Stimulated activated CD8-positive, alpha-beta memory T cell treated with anti-CD3 and anti-CD28 coated beads, Interleukin-7, amount 100 ng/mL, for 1 hour (primary cell): ENCODE measurements at places on chromosomes 5 and 9.

- no peak for DNase-seq
Measured at GRCh38 chr5:167767795-167768194, 523.6 kb upstream of the WWC1 start.

GRCh38 chr5:17234374-17234773 is 16.9 kb downstream of the BASP1 start:
- DNase-seq = no peak

DNA sequence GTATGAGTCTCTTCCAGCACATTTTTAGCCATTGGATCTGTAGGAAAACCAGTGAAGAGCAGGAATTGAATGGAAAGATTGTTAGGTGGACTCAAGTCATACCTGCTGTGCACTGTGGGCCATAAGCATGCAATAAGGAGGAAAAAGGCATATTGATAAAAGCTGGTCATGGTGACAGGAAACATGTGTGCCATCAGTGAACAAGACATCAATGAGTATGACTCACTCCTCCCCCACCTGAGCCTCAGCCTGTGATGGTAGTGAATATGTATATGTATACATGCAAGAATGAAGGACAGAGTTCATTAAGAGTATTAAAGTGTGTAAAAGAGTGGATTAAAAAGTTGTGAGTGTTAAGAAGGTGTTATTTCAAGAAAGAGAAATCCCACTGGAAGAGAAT is 164.5 kb downstream of the TMEM38B start:
- no peak for DNase-seq

DNA sequence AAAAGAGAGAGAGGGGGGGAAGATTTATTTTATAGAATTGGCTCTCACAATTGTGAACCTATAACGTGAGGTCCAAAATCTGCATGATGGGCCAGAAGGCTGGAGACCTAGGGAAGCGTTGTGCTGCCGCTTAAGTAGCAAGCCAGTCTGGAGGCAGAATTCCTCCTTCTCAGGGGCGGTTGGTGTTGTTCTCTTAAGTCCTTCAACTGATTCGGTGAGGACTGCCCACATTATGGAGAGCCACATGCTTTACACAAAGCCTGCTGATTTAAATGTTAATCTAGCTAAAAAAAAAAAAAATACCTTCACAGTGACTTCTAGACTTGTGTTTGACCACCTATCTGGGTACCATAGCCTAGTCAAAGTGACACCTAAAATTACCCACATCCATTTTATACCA is 64.2 kb upstream of the CKS2 start:
- DNase-seq = no peak

DNA sequence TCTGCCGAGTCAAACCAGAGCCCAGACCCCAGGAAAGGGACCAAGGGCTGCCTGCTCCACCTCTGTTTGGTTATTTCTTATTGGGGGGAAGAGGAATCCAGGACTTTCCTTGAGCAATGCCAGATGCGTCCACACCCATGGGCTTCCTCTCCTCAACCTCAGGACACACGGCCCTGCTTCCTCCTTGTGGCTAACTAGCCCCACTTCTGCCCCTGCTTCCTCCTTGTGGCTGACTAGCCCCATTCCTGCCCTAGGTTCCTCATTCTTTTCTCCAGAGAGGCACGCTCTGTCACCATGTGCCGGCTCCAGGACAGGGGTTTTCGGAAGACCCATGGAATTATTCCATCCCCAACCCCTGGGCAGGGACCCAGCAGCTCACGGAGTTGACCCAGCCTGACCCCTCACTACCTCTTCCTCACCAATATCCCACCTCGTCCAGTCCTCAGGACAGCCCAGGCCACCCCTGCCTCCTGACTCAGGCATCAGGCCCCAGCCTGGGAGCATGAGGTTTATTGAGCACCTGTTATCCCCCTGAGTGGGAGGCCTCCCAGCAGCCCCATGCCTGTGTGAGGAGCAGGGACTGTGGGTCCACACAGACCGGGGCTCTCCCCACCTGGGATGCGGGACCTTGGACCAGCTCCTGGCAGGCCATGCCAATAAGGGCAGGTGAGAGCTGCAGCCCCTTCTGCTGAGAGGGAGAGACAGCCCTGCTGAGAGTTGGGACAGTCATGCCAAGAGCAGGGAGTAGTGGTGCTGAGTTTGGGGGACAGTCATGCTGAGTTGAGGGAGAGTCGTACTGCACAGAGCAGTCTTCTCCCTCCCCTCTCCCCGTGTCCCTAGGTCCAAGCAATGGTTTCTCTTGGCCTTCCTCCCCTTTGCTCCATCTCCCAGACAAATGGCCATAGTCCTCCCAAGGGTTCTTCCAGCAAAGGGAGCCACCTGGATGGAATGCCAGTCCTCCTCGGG is 11.8 kb upstream of the FCN1 start:
- DNase-seq = no peak

DNA sequence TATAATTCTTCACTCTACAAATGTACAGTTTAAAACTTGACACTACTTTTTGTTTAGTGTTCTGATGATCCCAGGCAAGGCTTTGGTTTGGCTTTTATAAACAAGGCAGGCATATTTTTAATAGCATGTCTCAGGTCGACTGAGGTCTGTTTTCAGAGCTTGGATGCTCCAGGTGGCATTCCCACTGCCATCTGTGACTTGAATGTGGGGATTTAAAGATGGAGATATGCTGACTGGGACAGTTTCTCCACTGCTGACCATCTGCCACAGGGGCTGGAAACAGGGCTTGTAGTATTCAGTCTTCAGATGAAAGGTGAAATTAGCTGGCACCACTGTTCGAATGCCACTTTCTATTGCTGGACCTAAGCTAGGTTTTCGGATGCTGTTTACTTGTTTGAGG is 1266.2 kb upstream of the CDH18 start:
- DNase-seq = no peak

GRCh38 chr5:157290981-157291711 is 25.2 kb downstream of the CYFIP2 start:
- no peak for DNase-seq

DNA sequence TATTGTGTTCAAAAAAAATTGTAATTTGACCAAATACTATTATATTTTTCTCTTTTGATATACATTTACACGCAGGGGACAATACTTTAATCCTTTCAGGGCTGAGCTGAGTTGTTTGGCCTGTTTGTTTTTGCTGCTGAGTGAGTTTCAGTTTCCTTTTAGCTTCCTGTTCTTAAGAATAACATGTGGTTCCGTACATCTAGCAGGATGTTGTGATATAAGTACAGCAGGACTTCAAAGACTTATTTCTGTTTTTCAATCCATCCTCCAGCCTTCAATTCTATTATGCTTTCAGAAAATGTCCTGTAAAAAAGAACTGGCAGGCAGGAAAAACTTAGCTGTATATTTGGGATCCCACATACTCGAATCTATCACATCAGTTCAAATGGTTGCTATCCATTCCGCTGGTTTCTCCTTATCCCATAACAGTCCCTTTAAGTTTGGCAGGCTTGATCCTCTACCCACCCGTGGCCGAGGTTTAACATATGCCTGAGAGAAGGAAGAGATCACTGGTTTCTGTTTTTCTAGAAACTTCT is 1037.3 kb upstream of the ACO1 start:
- no peak for DNase-seq

- no peak for DNase-seq
Measured at GRCh38 chr5:122478741-122479442, 166.9 kb downstream of the SNCAIP start.

GRCh38 chr5:30894811-30895210 is 298.7 kb upstream of the CDH6 start:
- no peak for DNase-seq

DNA sequence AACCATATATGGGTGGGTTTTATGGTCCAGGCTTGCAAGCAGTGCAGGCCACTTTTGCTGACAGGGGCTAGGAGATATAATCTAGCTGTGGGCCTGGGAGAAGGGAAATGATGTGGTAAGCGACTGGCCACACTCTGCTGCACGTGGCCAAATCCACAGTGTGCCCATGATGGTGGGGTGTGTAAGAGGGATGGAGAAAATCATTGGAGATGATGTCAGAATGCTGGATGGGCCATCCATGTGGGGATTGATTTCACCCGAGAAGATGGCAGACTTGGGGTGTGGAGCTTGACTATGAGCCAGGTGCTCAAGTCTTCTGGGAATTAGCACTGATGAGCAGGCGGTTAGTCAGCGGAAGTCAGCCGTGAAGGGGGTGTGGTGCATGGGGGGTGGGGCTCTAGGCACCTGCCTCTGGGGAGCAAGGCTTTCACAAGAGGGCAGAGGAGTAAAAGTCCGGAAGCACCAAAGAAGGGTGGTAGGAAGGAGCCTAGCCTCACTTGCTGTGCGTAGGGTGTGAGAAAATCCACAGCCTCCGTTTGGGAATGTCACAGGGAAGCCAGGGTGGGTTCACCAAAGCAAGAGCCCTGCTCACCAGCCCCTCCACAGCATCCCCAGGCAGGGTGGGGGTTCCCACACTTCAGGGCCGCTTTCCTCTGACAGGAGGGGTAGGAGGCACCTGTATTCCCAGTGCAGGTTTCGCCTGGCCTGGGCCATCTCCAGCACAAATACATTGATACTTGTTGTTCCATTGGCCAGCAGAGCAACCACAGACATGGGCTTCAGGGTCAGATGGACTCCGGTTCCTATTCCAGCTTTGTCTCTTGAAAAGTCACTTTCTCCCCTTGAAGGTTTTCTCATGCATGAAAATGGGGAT is 44.5 kb upstream of the ANGPTL2 start:
- DNase-seq = no peak

- no peak for DNase-seq
Measured at GRCh38 chr5:123582550-123583285, 70.7 kb downstream of the CSNK1G3 start.
